ENCODE measurements at places on chromosomes 1 and 21. TPM values are rescaled to one million over a fixed set of nuclear protein-coding genes. Genes with fewer than 3 reads are reported as not detected.

Gene ABCB10
- 7.8 TPM for total RNA-seq

DNA sequence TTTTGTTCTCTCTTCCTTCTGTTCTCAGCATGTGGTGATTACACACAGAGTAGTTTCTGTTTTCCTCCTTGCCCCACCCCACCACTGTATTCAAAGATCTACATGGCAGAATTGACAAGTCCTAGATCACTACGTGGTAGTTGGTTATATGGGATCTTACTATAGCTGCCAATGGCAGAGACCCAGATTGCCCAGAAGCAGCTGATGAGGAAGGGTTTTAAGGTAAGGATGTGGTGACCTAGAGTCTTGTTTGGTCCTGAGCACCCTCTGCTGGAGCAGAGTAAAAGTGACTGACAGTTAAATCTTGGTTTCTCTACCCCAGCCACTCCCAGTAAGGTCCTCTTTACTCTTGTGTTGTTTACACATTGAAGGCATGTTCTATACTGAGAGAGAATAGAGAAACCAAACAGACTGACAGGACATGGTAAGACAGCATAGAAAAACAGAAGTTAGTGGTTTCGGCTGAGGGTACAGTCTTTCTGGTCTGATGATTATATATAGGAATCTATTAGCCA lies 22.8 kb upstream of the STRIP1 start:
- DNase-seq: peak; percentile 38

GRCh38 chr1:202562444-202563060 lies 147.7 kb downstream of the SYT2 start:
- no peak for DNase-seq

DNA sequence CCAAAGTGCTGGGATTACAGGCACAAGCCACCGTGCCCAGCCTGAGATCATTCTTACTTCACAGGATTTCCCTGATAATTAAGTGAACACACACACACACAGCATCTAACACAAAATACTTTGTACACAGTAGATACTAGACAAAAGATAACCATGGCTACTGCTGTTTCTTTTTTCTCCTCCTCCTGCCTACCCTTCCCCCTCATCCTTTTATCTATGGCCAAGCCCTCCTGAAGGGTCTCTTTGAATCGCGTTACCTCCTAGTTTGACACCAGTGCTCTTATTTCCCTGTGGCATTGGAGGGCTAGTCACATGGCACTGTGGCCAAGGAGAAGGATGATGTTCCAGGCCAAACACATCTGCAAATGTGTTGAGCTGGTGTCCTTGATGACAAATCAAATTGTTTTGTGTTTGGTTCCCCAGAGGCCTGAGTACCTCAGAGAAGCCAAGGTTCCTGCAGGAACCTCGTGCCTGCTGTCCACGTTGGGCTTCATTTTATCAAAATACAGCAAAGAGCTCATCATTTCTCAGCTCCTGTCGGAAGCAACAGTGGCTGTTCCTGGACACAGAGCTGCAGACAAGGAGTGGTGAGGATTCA lies 20.6 kb downstream of the NDUFS5 start:
- no peak for DNase-seq

- DNase-seq: peak; percentile 4
These were observed 37.5 kb upstream of the KCNA10 start for GRCh38 chr1:110556471-110556807.

Gene CFH
- total RNA-seq: 46.7 TPM

Gene OLFML2B
- total RNA-seq: 1.6 TPM

DNA sequence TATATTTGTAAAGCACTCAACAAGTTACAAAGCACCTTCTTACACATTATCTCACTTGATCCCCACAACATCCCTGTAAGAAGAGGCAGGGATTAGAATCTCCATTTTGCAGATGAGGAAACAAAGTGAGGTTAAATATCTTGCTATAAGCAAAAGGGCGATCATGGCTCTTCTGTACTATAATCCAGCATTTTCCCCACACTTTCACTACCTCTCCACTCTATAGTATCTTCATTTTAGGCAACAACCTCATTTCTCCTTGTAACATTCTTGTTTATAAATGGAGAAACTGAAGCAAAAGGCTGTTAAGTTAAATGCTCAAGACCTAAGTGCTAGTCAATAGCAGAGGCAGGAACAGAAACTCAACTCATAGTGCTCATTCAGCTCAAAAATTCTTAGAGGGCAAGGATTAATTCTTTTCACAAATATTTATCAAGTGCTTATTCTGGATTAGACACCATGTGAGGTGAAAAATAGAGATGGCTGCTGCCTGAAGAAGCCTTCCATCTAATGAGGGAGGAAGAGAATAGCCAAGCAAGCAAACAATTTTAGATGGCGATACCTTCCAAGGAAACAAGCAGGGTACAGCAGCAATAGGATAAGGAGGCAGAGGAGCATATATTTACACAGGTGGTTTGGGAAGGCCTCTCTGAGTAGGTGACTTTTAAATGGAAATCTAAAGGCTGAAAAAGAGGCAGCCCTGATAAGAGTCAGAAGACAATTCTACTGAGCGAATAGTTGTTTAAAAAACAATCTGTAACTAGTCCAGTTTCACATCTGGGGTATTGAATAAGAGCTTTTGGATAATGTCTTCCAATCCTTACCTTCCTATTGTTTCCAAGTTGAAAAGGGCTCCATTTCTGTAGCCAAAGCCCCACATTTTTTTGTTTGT lies 3.5 kb downstream of the ERRFI1 start:
- no peak for DNase-seq
